ENCODE measurements at places on chromosomes 5 and 9.
A peak's percentile ranks its signal among the peaks of the same experiment; 100 is the strongest.

DNA sequence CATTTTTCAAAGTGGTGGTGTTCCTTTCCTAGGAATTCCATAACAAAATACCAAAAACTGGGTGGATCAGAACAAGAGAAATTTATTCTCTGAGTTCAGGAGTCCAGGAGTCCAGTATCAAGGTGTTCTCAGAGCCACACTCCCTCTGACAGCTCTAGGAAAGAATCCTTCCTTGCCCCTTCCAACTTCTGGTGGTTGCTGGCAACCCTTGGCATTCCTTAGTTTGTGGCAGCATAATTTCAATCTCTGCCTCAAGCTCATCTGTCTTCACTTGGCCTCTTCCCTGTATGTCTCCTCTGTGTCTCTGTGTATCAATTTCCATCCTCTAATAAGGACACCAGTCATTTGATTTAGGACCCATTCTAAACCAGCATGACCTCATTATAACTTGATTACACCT is 243.7 kb downstream of the MPDZ start:
- no peak for DNase-seq

GRCh38 chr5:132228241-132229035 is 785 bp upstream of the P4HA2 start:
- no peak for DNase-seq

DNA sequence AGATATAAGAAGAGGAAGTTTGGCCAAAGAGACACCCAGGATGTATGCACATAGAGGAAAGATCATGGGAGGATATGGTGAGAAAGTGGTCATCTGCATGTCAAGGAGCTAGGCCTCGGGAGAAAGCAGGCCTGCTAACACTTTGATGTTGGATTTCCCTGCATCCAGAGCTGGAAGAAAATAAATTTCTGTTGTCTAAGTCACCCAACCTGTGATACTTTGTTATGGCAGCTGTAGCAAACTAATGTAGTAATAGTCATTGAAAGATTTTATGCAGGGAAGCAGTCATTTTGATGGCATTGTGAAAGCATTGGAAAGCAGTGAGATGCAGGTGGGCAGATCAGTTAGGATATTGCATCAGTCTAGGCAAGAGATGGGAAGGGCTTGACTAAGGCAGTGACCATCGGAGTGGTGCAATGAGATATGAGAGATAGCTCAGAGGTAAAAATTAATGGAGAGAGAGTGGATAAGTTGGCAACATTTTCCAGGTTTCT is 24.5 kb upstream of the FOCAD start:
- no peak for DNase-seq

DNA sequence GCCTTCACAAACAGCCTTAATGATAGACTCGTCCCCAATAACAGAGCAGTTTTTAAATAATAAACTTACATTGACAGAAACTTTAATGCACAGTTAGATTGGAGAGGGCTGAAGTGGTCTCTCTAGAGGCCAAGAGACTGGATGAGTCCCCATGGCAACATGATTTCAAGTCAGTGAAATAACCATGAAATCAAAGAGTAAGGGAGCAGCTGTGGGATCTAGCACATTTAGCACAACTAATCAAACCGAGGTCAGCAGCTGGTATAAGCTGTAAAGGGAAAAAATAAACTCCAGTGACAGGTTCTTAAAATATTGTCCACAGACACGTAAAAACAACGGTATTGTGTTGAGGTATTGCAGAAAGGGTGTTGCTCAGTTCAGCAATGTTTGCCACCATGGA is 916.6 kb downstream of the DNAH5 start:
- no peak for DNase-seq

DNA sequence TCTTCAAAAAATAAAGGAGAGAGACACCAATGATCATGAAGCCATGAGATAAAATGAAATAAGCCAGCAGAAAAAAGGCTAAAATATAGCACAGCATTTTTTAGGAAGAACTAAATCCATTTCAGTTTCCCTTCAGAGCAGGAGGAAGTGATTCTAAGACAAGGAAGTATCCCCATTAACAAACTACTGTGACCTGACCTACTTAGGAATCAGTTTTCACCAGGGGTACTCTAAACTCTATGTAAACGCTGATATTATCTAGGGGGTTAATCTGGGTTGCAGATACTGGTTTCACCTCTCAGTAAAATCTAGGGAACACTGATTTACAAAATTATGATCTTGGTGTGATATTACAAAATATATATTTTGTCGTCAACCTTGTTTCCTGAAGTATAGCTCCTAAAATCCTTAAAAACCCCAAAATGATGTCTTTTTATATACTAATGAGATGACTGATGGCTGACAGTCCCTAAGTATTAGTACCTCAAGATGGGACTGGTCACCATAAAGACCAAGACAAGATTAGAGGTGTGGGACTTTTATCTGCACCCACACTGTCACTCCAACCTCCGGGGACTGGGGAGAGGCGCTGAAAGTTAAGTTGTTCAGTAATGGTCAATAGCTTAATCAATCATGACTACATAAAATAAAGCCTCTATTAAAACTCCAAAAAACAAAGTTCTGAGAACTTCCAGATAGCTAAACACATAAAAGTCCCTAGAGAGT is 2.9 kb upstream of the FNBP1 start:
- DNase-seq = no peak

DNA sequence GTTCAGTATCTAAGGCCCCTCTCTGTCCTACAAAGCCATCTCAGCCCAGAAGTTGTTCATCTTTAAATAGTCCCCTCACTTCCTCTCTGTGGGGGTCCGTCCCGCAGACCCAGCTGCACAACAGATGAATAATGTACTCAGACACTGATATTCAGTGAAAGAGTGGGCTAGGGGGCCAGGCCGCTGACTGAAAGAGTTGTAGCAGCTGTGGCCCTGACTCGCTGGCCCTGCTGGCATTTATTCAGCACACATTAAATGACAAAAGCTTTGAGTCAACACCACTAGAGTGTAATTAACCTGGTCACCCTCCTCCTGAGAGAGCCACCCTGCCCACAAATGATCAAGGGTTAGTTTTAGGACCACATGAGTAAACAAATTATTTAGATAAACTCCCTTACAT is 76.3 kb downstream of the MED10 start:
- no peak for DNase-seq

DNA sequence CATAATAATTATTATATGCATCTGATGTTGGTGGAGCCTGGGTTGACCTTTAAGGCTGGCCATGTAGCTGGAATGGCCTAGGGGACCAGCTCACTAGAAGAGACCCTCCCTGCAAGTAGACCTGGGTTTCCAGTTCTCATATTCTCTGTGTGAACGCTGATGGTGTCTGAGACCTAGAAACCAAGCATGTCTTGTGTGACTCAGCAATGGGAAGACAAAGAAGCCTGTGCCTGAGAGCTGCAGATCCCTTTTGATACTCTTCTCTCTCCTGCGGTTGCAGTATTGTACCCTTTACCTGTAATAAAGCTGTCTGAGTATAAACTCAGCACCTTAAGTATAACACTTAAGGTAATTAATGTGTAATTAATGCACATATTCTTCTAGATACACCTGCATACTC is 22.2 kb downstream of the C9orf152 start:
- no peak for DNase-seq

DNA sequence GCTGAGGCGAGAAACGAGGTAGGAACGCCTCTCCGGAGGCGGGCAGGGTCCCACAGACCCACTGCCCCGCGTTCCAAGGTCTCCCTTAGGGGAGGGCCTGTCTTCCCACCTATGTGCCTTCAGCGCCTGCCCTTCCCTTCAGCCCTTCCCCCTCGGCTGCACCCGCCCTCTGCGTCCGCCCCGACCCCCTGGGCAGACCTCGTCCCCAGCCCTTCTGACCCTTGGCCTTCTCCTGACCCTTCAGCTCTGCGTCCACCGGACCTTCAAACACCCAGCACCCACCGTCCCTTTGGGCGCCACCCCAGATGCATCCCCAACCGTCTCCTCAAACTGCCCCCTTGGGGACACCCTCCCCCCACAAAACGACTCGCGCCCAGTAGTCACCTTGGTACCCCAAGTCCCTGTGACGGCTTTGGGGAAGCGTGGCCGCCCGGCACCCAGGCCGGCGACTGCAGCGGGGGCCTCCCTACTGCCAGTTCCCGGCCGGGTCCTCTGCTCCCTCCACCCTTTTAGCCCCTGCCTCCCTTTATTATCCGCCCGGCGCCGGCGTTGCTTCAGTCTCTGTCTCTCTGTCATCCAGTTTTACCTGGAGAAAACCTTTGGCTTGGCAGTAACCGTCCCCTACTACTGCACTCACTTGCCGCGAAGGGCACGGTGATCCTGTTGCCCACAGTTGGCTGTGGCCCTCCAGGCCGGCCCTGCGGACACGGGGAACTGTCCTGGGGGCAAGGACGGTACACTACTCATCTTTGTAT is 421 bp downstream of the RUSC2 start:
- DNase-seq = peak; percentile 8

DNA sequence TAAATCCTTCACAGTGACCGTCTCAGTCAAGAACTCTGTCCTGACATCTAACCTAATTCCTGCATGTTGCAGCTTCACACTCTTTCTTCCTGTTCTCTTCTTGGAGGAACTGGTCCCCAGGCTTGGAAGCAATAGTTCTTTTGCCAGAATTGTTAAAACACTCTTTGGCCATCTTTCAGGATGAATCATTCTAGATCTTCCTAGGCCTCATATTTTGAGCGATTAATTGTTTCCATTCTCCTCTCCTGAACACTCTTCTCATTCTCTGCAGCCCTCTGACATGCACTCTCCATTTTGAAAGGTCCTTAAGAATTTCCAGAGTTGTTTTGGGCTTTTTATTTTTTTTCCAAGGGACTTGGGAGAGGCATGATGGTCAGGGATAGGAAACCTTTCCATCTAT is 85.8 kb downstream of the FAM114A2 start:
- no peak for DNase-seq

GRCh38 chr9:1455766-1456165 is 405.6 kb downstream of the DMRT2 start:
- DNase-seq = no peak

DNA sequence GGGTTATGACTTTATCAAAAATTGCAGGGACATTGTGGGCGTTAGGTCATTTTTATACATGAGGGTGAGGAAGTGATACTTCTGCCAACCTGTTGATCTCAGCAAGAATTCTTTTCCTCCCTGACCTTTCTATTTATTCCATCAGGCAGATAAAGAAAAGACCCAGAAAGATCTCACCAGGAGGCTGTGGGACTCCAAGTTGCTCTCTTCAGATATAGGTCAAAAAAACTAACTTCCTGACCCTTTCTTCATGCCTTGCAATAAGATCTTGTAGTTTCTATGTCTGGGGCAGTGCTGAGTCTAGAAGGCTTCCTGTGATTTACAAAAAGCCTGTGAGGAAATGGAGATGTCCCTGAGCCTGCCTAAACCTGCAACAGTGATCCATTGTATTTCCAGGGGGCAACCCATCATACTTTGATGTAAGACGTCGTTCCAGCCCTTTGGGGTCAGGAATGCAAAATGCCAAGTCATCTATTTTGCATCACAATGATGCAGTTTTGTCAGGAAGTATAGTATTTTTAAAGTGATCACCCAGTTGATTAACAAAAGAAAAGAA is 22.0 kb upstream of the PIK3R1 start:
- DNase-seq = no peak

DNA sequence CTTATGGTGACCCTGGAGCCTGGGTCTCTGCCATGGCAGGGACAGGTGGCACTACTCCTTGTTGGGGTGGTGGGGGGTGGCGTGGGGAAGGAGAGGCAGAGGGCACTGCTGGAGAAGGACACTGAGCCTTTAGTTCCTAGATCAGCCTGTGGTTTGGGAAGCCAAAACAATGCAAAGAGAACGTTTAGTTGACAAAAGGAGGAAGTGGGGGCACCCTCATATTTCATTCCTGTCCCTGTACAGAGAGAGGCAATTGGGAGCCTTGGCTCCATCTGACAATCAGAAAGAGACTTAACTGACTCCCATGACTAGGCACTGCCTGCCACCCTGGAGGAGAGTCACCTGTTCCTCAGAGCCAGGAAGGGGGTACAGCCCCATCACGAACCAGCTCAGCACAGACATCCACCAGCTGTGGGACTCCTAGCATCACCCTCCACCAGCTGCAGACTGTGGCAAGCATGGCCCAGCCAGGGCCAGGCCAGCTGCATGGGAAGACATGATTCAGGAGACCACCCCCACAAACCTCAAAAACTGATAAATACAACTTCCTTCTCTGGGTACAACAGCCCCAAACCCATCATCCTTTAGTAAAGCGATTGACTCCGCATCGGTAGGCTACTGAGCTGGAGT is 257.5 kb downstream of the HSPA4 start:
- DNase-seq = no peak

DNA sequence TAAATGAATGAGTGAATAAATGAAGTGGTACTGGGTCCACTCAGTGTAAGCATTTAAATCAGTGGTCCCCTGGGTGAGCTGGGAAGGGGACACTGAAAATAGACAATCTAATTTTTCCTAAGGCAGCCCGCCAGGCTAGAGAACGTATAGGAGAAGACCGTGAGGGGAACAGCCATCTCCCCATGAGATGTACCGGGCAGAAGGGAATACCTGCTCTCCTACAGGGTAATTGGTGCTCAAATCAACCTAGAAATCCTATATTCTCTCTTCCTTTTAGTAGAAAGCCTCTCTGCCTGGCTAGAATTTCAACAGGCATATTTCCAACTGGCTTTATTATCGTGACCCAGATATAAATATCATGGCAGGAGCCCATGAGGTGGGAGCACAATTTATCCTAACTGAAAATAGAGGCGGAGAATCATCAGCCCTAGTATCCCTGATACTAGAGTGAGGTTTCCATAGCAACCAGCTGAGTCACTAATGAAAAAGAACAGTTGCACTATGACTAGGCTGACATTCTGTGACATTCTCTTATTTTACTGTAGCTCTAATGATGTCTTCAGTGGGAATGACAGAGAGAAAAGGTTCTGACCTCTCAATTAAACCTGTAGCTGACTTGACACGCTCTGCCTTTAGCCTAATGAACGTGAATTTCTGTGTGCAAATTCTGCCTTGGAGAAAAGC is 96.5 kb upstream of the CAST start:
- no peak for DNase-seq

DNA sequence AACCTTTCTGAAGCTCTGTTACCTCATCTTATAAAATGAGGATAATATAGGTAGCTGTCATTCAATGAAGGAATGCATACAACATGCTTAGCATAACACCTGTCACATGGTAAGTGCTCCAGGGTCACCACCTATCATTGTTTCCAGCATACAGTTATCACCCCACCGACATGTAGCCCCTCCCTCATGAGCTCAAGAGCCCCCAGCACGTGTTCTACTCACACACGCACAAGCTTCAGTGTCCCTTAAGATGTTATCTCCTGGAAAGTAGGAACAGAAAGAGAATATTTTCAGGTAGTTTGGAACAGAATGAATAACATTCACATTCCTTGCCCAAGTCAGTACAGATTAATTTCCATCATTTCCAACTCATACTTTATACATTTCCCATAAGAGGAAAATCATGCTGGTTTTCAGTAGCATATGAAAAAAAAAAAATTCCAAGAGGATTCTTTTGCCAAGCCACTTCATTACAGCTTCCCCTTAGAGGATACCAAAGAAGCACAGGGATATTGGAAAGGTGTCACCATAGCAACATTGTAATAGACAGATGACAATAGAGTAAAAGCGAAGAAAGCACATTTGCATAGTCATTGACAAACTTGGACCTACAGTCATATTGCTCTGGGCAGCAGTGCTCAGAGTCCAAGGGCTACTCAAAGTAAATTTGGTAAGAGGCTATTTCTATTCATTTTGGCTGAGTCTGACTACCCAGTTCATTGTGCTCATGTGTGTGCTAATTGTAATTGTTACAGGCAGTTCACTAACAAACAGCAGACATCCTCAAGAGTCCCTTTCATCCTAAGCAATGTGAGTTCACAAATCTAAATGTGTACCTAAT is 1.5 kb upstream of the MOB3B start:
- DNase-seq = no peak

GRCh38 chr9:129166623-129167557 is 11.2 kb downstream of the IER5L start:
- DNase-seq = peak; percentile 44

GRCh38 chr5:81854915-81855314 is 104.0 kb upstream of the SSBP2 start:
- DNase-seq = no peak

Measured in stimulated activated CD4-positive, alpha-beta T cell treated with anti-CD3 and anti-CD28 coated beads, Interleukin-15, amount 100 ng/mL, for 24 hours (primary cell).